ENCODE measurements at places on chromosomes 1 and 21.

DNA sequence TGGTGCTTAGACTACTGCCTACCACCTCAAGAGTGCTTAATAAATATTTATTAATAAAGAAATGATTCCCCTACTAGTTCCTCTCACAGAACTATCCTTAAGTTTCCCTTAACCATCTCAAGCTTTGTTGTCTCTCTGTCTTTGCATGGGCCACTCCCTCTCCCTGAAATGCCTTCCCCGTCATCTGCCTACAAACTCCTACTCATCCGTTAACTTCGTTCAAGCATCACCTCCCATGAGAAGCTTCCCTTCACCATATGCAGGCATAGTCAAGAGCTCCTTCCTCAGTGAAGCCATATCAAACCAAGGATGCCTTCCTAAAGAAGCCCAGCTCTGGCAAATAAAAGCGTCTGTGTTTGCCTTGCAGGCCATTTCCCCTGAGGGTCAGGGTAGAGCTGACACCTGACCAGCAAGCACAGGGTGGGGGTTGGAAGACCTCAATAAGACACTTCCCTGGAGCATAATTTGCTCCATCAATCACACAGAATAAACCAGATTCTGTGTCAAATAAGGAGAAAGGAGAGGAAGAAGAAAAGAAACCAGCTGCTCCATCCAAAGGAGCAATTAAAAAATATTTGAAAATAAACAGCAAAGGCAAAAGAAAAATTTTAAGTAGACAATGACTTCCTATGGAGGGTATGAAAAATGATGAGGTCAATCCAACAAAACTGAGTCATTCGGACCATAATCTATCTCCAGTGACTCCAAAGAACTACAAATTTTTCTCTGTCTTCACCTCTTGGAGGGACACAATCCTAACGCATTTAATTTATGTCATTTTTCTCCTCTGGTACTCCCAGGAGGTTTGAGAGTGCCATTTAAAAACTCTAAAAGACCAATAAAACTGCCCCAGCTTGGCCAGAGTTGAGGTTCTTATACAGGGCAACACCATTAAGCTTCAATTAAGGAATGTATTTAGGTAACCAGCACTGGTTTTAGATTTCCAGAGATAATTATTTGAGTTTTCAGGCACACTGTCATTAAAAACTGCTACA, 303.6 kb downstream of the KCNH1 start:
- DNase-seq, result no peak

GRCh38 chr1:64269558-64269884, 66.1 kb downstream of the UBE2U start:
- DNase-seq, result no peak

- no peak for DNase-seq
These were observed 181.8 kb upstream of the L1TD1 start for GRCh38 chr1:62012836-62013235.

DNA sequence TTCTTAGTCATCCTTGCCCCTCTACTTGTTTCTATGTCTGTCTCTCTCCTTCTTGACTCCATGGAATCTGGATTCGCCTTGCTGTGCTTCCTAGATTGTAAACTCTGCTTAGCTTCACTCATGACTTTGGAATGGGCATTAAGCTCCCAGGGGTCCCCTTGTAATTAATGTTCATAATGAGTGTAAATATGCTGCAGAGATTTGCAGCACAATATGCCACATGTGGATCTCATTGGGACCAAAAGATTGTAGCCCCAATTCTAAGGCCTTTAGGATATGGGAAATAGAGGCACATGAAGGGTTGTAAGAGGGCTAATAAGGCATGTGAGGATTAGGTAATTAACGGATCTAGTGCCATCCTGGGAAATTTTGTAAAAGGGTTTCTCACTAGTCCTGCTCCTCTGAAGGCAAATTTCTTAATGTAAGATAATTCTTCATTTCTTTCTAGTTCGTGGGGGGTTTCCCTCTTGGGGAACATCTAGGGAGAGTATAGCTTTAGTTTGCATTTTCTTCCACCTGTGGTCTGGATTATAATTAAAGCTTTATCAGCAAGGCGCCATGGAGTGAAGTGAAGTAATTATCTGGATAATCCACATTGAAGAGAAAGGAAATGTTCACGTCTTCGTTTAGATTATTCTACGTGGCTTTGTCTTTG, 659.2 kb upstream of the PLXNA2 start:
- DNase-seq, result no peak

- no peak for DNase-seq
These were observed 349.7 kb upstream of the C1orf87 start for GRCh38 chr1:60423146-60423780.

DNA sequence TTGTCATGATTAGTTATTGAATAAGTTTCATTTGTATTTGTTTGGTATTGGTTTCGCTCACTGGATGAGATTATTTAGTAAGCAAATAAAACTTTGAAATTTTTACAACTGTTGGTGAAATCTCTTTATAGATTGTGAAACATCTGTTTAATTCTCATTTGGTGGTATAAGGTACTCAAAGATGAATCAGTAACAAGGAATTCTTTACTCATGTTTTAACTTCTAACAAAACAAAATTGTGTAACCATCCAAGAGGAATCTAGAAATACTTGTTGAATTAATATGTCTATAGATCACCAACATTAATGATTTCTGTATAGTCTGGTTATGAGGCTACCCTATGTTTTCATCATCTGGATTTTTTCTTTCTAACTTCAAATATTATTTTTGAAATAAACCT, 62.8 kb upstream of the USP25 start:
- DNase-seq, result no peak

DNA sequence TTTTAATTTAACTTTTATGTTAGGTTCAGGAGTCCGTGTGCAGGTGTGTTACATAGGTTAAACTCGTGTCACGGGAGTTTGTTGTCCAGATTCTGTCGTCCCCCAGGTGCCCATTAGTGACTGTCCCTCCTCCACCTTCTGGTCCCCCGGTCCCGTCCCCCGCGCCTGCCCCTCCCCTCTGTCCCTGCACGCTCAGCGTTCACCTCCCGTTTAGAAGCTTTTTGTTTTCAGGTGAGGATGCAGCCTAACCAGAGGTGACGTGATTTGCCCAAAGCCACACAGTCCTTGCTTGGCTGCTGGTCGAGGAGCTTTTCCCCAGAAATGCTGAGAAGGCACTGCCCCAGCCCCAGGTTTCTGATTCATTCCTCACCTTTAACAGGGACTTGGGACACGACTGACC, 844 bp downstream of the C1orf146 start:
- no peak for DNase-seq

DNA sequence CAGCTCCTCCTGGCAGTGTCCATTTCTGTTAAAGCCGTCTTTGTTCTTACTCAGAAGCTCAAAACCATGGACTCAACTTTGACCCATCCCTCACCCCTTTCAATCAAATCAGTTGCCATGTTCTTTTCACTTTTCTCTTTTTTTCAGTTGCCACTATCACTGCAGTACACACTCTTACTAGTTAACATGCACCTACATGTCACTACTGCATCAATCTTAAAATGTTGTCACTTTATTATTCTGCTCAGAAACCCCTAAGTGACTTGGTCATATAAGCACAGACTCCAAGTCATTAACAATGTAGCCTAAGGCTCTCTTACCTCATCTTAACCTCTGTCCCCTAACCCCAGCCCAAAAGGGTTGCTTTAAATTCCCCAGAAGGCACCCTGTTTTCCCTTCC, 9.0 kb downstream of the ZNF697 start:
- DNase-seq, result no peak

- no peak for DNase-seq
These were observed 70.3 kb downstream of the USP24 start for GRCh38 chr1:55144886-55145285.

DNA sequence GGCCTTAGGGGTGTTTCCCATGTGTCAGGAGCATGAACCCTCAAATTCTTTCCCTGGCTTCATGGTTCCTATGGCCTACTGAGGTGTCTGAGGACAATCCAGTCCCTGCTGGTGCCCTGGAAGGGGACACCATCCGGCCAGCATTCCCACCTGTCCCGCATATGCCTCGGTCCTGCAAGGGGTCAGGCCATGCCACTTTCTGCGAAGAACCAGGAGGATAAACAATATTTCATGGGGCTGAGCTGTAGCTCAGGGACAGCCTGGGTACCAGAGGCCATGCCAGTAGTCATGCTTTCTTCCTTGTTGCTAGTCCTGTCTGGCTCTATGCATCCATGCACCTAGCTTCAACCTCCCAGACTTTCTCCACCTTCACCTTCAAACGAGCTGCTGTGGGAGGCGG, 123.6 kb downstream of the MRPS6 start:
- no peak for DNase-seq

DNA sequence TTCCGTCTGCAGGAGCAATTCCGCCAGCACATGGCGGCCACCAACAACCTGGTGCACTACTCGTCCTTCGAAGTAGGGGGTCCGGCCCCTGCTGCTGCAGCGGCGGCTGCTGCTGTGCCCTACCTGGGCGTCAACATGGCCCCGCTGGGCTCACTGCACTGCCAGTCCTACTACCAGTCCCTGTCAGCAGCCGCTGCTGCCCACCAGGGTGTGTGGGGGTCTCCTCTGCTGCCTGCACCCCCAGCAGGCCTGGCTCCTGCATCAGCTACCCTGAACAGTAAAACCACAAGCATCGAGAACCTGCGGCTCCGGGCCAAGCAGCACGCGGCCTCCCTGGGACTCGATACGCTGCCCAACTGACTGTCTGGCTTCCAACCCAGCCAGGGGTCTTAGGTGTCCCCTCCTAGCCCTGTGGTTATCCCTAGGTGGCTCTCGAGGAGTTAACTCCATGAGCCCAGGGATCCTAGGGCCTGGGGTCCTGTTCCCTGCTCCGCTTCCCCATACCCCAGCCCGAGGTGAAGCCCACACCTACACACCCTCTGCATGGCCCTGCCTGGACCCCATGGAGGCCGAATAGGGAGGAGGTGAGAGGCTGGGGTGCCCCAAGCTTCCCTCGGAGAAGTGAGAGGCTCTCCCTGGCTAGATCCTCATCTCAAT, 22.6 kb downstream of the DMBX1 start:
- no peak for DNase-seq

- no peak for DNase-seq
These were observed 1.3 kb upstream of the PARK7 start for GRCh38 chr1:7960165-7960564.

- DNase-seq, result no peak
These were observed 1.8 kb downstream of the NPPA start for GRCh38 chr1:11845641-11846335.

GRCh38 chr1:69288416-69288815, 279.3 kb upstream of the LRRC7 start:
- no peak for DNase-seq

DNA sequence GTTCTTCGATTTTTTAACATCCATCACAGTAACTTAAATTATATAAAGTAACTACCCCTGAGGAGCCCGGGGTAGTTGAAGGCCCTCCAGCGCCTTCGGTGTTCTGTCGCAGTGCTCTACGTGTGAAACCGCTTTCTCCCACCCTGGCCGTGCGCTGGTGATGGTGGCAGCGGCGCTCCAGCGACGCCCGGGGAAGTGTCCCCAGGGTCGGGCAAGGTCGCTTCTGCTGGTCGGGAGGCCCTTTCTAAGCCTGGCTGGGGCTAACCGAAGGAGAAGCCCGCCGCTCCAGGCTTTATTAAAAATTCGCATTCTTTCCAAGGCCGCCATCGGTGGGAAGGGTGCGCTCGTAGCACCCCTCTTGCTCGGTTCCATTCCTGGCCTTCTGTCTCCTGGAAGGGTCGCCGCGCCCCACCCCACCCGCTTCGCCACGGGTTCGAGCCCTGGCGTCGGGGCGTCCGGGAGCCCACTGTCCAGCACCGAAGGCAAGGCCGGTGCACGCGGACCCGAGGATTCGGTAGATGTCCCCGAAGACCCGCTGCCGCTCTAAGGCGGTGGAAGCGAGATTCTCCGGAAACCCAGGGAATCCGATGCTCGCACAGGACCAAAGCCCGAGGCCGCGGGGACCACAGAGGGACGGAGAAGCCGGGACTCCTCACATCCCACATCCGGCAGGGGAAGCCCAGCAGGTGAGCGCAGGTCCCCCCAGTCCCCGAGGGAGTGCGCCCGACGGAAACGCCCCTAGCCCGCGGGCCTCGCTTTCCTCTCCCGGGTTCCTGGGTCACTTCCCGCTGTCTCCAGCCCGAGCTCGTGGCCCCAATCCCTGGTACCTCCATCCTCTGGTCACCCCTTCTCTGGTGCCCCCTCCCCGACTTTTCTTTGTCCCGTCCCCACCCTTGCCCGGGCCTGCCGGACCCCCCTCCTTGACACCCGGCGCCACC, 685 bp upstream of the RIPPLY3 start:
- no peak for DNase-seq

GRCh38 chr1:195731385-195731784, 876.9 kb downstream of the KCNT2 start:
- DNase-seq, result no peak

DNA sequence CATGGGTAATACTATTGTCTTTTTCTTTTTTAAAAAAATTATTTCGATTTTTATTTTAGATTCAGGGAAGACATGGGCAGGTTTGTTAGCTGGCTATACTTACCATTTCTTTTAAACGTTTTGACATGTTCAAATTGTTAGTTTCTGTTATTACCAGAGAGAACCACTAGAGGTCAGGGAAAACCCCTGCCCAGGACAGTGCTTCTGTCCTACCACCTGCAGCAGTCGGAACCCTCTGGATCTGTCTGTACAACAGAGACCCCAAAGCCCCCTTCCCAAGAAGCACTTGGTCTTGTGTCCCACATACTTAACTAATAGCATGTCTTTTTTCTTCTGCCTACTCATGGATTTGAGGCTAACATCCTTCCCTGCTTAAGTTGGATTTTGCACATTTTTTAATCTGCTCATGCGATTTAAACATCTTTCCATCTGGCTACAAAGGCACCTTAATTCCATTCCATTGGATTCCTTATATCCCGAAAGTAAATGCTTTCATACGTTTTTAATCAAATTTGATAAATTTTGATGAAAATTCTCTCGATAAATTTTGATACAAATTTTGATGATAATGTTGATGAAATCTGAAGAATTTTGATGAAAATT, 10.0 kb upstream of the C1orf115 start:
- DNase-seq, result no peak

DNA sequence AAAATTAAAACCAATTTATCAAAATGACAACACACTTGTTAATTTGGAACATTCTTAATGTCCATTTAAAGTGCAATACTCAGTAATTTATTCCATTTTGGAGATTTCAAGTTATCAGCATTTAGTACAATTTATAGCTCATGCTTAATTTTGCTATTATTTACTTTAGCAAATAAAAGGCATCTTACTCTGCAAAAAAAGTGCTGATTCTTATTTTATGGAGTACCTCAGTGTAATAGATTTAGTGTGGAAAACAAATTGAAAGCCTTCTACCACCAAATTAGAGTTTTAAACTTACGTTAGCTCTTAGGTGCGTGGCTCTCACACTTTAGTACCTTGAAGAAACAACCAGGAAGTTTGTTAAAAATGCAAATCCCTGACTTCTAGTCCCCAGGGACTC, 208.4 kb upstream of the NRIP1 start:
- DNase-seq, result no peak

- no peak for DNase-seq
These were observed 95.1 kb downstream of the JAK1 start for GRCh38 chr1:64871256-64871655.

- DNase-seq, result no peak
These were observed 1.3 kb upstream of the H3-3A start for GRCh38 chr1:226061068-226061840.

DNA sequence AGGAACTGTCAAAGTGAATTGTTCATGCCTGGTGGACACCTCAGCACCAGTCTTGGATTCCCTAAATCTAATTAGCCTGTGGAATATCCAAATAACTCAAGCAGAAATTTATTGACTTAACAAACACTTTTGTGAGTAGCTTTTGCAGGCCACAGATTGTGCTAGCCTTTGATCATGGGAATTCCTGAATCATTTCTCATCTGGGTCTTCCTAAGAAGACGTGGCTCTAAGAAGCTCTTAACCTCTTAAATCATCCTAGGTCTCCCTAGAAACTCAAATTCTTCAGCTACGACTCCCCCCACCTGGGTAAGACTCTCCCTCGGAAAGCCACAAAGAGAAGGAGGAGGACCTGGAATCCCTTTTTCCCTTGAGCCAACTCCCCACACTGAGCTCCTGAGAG, 53.8 kb upstream of the PSEN2 start:
- DNase-seq, result no peak
